ENCODE measurements at places on chromosomes 12 and 14.

- peak; percentile 31 for DNase-seq
Observed at GRCh38 chr14:73462048-73462715, 3.8 kb upstream of the NUMB start.

DNA sequence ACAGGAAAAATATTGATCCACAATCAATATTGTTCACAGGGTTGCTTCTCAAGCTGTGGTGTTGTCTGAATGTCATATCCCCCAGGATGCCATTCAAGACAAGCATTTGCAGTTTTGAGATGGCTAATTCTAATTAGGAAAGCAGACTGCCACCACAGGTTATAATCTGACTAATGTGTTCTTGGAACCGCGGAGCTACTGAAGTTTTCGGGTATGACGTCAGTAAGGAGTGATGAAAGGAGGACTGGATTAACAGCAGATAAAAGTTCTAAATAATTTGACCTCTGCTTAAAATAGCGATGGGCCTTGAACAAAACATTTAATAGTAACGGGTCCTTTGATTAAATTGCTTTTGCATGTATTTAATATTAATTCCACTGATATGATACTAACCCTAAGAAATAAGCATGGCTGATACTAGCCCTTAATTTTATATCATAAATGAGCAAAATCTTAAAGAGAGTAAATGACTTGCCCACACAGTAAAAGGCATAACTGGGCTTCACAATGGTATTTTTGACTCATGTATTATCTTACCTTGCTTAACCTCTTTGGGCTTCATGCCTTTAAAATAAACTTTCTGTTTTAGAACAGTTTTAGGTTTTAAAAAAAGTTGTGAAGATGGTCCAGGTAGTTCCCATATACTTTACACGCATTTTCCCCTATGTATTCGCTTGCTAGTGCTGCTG, 50.3 kb downstream of the TSHR start:
- DNase-seq, result no peak

DNA sequence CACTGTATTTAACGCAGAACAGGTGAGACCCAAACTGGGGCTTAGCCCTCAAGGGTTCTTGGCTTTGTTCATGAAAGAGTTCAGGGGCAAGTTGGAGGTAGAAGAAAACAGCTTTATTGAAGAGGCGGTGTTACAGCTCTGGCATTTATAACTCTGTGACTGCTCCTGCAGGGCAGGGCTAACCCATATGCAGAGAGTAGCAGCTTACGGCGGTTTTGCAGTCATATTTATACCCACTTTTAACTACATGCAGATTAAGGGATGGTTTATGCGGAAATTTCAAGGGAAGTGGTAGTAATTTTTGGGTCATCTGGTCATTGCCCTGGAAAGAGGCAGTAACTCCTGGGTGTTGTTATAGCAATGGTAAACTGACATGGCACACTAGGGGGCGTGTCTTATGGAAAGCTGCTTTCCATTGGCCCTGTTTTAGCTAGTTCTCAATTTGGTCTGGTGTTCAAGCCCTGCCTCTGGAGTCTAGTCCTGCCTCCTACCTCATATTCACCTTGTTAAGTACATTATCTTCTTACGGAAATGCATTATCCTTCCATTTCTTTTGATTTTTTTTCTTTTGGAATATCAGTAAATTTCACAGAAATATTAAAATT, 1.8 kb upstream of the IAPP start:
- DNase-seq, result no peak

- no peak for DNase-seq
Observed at GRCh38 chr14:101075801-101076413, 172.4 kb upstream of the RTL1 start.

DNA sequence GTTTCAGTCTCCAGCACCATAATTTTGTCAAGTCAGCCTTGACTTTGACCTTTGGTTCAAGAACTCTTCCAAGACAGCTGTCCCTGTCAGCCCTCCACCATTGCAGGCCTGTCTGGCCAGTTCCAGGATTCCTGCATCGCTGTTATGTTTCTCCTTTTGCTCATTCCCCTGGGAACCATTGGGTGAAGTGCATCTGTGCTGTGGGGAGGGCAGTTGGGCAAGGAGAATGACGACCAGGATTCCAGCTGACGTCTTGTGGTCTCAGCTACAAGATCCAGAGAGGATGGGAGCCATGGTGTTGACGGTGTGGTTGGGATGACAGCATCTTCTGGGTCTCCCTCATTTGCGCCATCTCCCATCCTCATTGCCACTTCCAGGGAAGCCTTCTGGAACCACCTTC, 45.9 kb upstream of the SLC24A4 start:
- DNase-seq, result no peak

DNA sequence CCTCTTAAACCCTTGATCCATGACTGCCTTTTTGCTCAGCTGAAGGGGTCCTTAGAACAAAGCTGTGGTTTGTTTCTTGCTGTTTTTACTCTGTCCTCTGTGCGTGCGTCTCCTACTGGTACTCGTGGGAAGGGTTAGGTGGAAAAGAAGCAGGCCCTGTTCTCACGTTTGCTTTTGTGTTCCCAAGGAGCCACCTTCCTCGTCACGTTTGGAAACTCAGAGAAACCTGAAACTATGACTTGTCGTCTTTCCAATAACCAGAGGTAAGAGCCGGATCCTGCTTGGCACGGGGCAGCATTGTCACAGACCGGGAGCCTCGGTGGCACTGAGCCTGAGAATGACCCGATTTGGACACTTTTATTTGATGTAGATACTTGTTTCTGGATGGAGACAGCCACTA, 13.1 kb downstream of the ZFYVE21 start:
- no peak for DNase-seq

DNA sequence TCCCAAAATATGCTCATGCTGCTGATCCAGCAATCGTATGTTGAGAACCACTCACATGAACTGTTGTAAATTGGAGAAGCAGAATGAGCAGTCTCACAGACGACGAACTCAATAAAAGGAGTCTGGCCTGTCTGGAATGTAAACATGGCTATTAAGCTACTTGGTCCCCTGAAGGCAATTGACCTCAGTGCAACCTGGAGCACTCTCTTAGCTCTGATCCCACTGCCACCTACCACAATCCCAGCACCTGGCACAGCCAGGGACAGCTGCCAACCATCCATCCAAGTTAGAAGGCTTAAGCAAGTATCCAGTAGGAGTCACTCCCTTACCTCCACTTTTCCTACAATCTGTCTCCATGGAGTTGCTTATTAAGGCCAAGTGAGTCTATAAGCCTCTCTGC, 406.9 kb upstream of the CLEC14A start:
- no peak for DNase-seq

GRCh38 chr12:68267892-68268396, 14.5 kb upstream of the IL22 start:
- peak; percentile 86 for DNase-seq

DNA sequence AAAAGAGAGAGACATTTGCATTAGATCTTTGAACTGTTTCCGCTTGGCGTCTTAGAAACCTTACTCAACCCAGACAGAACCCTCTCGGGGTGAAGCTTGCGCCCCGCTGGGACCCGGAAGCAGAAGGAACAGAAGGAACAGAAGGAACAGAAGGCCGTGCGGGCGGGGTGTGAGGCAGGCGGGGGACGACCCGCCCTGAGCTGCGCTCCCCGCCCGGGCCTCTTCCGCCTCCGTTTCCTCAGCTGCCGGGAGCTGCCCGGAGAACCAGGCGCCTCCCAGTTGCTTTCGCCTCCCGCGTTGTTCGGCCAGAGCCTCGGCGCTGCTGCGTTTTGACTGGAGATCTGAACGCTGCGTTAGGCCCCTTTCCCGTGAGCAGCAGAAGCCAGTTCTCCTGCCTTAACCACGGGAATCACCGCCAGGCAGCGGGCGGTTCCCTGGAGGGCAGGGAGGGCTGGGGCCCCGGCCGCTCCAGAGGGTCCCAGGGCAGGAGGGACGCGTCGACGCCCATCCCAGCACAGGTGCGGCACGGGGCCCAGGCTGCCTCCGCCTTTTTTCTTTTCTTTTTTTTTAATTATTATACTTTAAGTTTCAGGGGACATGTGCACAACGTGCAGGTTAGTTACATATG, 19.3 kb upstream of the MMP17 start:
- DNase-seq, result no peak

DNA sequence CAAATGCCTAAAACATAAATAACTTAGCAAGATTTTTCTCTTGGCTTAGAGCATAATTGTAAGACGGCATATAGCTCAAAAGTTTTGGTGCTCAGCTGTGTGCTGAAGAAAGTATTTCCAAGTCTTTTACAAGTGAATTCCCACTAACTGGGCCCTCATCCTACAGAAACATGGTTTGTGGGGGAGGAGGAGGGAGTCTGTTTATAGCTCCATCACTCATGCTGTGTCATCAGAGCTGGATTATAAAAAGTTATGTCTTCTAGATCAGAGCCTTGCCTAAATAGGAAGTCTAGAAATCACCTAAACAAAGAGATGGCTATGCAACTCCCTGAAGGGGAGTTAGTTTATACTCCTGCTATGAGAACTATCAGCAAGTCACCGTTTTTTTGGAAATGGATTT, 65.9 kb upstream of the OTOGL start:
- DNase-seq, result peak; percentile 74

DNA sequence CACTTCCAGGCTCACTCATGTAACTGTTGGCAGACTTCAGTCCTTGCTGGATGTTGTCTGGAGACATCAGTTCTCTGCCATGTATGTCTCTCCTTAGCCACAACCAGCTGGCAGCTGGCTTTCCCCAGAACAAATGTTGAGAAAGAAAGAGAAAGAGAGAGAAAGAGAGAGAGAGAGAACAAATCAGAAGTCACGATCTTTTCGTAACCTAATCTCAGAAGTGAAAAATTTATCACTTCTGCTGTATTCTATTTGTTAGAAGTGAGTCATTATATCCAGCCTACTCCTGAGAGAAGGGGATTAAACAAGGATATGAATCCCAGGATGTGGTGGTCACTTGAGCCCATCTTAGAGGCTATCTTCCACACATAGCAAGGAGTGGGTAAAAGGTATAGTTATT, 101.2 kb downstream of the BTG1 start:
- no peak for DNase-seq

- DNase-seq, result peak; percentile 35
Observed at GRCh38 chr12:24947541-24948419, 1.1 kb downstream of the BCAT1 start.

GRCh38 chr12:52692254-52692653, 11.1 kb downstream of the KRT77 start:
- DNase-seq, result no peak

DNA sequence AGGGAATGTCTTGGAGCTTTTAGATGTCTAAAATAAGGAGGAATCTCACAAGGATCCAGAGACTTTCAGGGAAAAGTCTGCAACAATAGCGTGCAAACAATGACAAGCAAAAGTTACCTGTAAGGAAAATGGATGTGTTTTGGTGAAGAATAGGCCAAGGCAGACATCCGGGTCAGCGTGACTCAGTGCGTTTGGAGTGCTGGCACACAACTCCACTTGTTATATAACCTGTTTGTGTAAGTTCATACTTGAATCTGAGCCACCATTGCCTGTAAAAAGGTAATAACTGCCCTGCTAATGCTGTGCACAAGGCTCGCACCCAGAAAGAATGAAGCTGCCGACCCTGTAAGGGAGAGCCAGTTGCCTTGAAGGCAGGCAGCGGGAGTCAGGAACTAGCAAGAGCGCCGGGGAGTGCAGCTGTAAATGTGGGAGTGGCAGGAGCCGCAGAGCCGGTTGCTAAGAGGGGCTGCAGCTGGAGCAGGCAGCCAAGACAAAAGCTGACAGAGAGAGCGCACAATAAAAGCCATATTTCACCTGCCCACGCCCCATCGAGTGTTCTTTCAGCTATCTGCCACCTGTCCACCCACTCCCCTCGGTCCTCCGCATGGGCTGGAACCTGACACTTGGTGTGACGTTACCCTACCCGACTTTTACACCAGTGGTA, 638.5 kb upstream of the MIS18BP1 start:
- DNase-seq, result no peak

DNA sequence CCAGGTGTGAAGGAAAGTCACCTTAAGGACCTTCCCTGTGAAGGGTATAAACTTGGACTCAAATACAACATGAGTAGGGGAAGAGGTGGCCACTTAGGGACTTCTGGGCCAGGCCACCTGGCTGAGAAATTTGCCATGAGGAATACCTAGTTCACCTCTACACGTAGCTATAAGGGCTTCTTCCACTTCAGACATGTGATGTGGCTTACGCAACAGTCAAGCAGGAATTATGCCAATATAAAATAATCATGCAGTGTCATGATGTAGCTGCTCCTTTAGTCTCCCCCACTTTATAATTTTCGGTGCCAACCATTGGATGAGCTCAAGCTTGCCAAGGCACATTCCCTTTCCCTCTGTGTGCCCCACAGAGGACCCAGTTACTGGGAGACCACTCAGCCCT, 166.6 kb upstream of the BCL2L14 start:
- no peak for DNase-seq

DNA sequence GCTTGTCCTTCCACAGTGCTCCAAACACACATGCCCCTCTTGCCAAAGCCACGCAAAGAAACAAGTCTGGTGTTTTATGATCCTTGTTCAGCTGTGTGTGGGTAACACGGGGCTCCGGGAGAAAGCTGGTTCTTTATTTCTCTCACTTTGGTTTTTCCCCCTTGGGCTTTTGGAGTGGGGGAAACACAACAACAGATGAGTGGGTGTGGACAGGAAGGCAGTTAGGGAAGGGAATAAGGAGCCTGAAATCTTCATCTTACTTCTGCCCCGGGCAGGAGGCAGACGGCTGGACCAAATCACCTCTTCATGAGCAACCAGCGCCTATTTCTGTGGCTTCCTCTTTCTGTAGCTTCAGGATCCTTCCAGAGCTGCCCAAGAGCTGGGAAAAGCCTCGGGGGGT, 218.5 kb downstream of the PHETA1 start:
- no peak for DNase-seq

DNA sequence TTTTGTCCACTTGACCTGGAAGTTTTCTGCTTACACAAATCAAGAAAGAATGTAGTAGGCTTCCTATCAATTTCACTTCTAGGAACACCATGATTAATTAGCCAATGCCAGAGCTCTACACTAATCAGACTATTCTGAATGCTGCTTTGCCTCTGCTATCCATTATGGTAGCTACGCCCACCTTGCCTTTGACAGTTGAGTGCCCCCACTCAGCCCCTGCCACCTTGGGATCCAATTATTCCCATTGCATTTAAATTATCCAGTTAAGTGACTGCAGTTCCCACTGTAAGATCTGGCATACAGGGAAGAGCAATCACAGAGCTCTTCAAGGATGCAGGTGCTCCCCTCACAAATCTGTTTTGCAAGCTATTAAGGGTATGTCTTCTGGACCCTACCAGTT, 47.5 kb downstream of the FIGNL2 start:
- no peak for DNase-seq

GRCh38 chr12:93247313-93247991, 130.3 kb upstream of the NUDT4 start:
- no peak for DNase-seq

GRCh38 chr14:22541721-22542120, 47.3 kb downstream of the DAD1 start:
- no peak for DNase-seq
